RPMI7951 (cell line): ENCODE measurements at places on chromosomes 5 and 9.

- no peak for DNase-seq
Measured at GRCh38 chr5:43320846-43321245, 7.6 kb upstream of the HMGCS1 start.

- peak; percentile 42 for DNase-seq
Measured at GRCh38 chr5:169545762-169546161, 37.8 kb upstream of the SPDL1 start.

DNA sequence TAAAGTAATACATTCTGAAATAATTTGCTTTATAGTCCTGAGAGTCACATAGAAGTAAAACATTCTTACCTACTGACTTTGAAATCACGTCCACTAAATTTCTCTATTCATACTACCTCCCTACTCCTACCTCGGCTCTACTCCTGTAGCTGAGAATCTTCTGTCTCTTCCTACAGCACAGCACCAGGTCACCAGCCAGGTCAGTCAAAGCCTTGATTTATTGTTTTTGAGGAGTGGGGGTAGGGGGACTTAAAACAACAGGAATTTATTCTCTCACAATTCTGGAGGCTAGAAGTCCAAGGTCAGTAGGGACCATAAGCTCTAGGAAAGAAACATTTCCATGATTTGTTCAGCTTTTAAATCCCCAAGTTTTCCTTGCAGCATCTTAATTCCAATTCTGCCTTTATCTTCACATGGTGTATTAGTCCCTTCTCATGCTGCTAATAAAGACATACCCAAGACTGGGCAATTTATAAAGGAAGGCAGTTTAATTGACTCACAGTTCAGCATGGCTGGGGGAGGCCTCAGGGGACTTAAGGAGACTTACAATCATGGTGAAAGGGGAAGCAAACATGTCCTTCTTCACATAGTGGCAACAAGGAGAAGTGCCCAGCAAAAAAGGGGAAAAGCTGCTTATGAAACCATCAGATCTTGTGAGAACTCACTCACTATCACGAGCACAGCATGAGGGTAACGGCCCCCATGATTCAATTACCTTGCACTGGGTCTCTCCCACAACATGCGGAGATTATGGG is 49.6 kb upstream of the CCNG1 start:
- DNase-seq, result no peak

DNA sequence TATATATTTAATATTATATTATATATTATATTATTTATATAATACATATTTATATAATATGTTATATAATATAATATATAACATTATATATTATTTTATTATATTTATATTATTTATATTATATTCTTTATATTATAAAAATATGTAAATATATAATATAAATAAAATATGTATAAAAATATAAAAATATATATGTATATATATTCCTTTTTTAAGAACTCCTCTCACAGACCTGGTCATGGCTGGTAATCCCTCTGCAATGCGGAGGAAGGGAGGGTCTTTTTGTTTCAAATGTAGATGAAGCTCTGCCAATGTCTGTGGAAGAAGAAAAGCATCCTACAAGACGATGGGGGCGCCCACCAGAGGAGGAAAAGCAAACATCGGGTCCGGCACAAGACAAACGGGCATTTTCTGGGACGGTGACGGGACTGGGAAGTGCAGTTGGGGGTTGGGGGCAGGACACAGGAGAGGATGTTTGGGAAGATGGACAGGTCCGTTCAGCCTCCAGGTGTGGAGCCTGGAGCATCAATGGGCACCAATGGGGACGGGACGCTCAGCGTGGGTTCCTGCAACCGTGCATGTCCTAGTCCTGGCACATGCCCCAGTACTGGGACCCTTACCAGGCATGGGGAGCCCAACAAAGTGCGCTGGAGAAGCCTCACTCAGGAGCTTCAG is 194.0 kb downstream of the IRX1 start:
- no peak for DNase-seq

DNA sequence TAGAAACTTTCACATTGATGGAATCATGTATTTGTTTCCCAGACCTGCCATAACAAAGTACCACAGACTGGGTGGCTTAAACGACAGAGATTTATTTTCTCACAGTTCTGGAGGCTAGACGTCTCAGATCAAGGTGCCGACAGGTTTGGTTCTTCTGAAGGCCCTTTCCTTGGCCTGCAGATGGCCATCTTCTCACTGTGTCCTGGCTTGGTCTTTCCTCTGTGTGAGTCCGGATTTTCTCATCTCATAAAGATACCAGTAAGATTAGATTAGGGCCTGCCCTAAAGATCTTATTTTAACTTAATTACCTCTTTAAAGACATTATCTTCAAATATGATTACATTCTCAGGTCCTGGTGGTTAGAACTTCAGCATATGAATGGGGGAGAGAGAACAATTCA is 5.8 kb downstream of the USP20 start:
- DNase-seq, result no peak

GRCh38 chr5:125201446-125202052 is 455.1 kb upstream of the ZNF608 start:
- DNase-seq, result no peak

DNA sequence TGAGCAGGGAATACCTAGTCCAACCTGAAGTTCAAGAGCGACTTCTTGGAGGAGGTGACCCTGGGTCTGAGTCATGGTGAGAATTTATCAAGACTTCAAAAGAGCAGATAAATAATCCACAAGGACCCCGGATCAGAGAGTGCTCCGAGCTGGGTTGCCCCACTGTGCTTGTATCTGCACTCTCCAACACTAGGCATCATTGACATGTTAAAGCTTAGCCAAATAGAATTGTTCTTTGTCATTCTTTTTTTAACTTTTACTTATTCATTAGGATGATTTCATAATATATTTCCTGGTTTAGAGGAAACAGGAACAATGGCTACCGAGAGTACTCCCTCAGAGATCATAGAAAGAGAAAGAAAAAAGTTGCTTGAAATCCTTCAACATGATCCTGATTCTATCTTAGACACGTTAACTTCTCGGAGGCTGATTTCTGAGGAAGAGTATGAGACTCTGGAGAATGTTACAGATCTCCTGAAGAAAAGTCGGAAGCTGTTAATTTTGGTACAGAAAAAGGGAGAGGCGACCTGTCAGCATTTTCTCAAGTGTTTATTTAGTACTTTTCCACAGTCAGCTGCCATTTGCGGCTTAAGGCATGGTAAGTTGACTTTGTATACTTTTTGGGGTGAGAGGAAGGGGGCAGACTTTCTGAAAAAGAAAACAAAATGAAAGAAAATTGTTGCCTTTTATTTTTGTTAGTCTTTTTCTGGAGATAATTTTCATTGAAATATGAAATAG is at the start of gene CARD6:
Gene CARD6, plus strand, starts transcription at position 300 of the 738 bp plus-strand sequence. Its CDS starts 16 bp downstream, at position 316.
- DNase-seq, result peak; percentile 51
